Posterior cingulate gyrus (tissue), 11 donors: ENCODE measurements at places on chromosomes 16 and 17.
A peak's percentile ranks its signal among the peaks of the same experiment; 100 is the strongest.

GRCh38 chr16:53502331-53503269 lies at the start of gene AKTIP:
Gene AKTIP, minus strand, starts transcription at chr16:53503209. Its CDS starts 2,950 bp downstream, at chr16:53500259.
- peak; percentile 95 for DNase-seq

- DNase-seq, result no peak
Observed at GRCh38 chr16:81899601-81900000, 111.7 kb downstream of the SDR42E1 start.

- peak; percentile 69 for DNase-seq
Observed at GRCh38 chr17:8332688-8333087, 7.0 kb upstream of the ODF4 start.

DNA sequence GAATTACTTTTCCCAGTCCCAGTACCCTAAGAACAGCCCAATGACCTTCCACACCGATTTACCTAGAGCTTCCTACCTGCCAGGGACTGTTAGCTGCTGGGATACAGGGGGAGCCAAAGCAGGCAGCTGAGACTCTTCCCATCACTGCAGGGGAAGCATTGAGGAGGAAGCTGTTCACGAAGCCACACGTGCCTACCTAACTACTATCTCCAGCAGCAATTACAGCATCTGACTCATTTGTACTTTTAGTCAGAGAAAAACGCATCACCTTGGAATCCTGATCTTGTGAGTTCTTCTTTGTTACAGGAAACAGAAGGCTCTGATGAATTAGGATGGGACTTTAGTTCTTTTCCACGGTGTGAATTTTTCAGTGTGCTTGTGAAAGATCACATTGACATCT lies 113.7 kb upstream of the DHX40 start:
- DNase-seq, result no peak

DNA sequence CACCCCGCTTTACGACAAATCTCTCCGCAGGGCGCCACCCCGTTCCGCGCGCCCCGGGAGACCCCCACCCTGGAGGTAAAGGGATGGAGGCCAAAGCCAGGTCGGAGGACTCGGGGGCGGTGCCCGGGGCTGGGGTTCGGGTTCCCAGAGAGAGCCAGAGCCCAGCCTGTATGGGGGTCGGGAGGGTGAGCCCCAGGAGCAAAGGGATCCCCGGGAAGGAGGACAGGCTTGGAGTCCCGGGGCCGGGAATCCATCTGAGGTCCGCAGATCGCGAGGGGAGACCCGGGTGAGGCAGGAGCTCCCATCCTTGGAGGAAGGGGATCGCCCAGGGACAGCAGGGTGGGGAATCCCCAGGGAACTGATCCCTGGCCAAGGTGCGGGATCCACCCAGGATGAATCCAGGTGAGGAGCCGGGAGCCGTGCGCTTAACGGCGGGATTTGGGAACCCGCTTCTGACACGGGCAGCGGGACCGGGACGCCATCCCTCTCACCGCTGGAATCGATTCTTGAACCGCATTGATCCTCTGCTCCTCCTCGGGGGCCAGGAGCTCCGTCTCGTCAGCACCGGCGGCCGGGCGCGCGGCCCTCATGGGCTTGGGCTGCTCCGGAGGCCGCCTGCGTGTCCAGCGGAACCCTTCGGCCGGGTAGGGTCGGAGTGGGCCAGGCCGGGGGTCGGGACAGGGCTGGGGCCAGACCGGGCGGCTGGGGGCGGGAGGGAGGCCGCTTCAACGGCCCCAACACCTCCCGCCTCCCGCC lies at the start of gene MMD:
Gene MMD (minus strand): TSS at position 657 of the 756 bp plus-strand sequence. CDS start 140 bp downstream, at position 517.
- peak; percentile 29 for DNase-seq

- DNase-seq, result no peak
Observed at GRCh38 chr17:75348386-75349012, 57.0 kb downstream of the GRB2 start.

DNA sequence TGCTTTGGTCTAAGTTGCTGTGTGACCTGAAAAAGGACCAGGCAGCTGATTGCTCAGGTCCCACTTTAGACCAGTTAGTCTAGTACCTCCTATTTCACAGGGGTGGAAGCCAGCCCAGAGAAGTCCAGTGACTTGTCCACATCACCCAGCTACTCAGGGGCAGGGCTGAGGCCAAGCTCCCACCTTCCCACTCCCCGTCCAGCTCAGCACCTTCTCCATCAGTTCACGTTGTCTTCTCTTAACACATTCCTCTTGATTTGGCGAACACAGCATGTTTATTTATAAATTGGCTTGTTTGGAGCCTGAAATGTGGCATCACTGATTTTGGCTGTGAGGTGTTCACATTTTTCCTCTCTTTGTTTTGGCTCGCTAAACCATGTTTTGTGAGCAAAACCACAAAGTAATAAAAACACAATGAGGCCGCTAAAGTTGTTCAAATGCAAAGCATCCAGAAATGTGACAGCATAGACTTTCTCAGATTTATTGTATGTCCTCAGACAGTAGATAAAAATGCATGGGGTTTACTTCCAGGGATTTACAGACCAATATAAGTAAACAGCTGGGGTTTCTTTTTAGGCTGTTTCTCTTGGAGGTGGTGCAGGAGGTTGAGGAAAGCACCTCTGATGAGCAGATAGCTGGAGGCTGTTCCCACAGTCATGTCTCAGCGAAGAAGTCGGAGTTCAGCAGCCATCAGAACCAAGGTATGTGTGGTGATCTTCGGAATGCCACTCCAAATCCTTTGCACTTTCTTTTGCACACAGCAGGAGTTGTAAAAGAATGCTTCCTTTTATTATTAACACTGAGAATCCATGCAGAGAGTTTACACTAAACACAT lies 88.4 kb downstream of the PLXDC1 start:
- no peak for DNase-seq
